ENCODE measurements at places on chromosomes 1 and 21. TPM values are rescaled to one million over a fixed set of nuclear protein-coding genes. Genes with fewer than 3 reads are reported as not detected.

The KRTAP19-1 gene
- not detected for total RNA-seq

The SELE gene
- 9.9 TPM for total RNA-seq

The RBP7 gene
- 6.2 TPM for total RNA-seq

The C1orf21 gene
- 47.6 TPM for total RNA-seq

The RNU1-3 gene
- total RNA-seq: under 0.01 TPM

The SLC35F3 gene
- 0.72 TPM for total RNA-seq

The SLC9C2 gene
- not detected for total RNA-seq

The SLC26A9 gene
- total RNA-seq: 0.10 TPM

The OR2G6 gene
- not detected for total RNA-seq

The NIBAN1 gene
- 65.8 TPM for total RNA-seq

The RIMS3 gene
- 1.7 TPM for total RNA-seq

The BMP8A gene
- total RNA-seq: 0.51 TPM

The PCAT6 gene
- total RNA-seq: not detected

The FHL3 gene
- total RNA-seq: 96.5 TPM

The NR1I3 gene
- total RNA-seq: not detected

The KRTAP11-1 gene
- not detected for total RNA-seq

The AVPR1B gene
- total RNA-seq: not detected

The OR2T3 gene
- not detected for total RNA-seq

The GPATCH4 gene
- 14.5 TPM for total RNA-seq

The GREM2 gene
- 7.2 TPM for total RNA-seq

The C1orf210 gene
- 1.0 TPM for total RNA-seq

The MFAP2 gene
- total RNA-seq: 31.6 TPM

The PLPP3 gene
- 191 TPM for total RNA-seq

The MARK1 gene
- 9.3 TPM for total RNA-seq

The C4BPA gene
- not detected for total RNA-seq

The FMOD gene
- 57.1 TPM for total RNA-seq

The NHLH1 gene
- not detected for total RNA-seq

The KCNJ9 gene
- not detected for total RNA-seq

The SLC30A2 gene
- total RNA-seq: 1.2 TPM

The SPRR1B gene
- total RNA-seq: 1.3 TPM

The PIAS3 gene
- total RNA-seq: 19.0 TPM

The OLIG2 gene
- total RNA-seq: not detected

The TSPAN1 gene
- total RNA-seq: 5.3 TPM

The SLC1A7 gene
- not detected for total RNA-seq

The LCE1F gene
- not detected for total RNA-seq

The PHF13 gene
- total RNA-seq: 22.2 TPM

The MMP23B gene
- 18.1 TPM for total RNA-seq

The MYBPH gene
- 37.5 TPM for total RNA-seq
